Regular cardiac myocyte (primary cell): ENCODE measurements at places on chromosomes 13 and 19. TPM values are rescaled to one million over a fixed set of nuclear protein-coding genes. Genes with fewer than 3 reads are reported as not detected.

Gene ABCC4
- 22.6 and 24.5 TPM in 2 replicates for total RNA-seq

Gene LPAR2
- 0.38 and 0.56 TPM in 2 replicates for total RNA-seq

Gene CPB2
- total RNA-seq = not detected in 2 replicates

Gene MEIS3
- 24.3 and 56.7 TPM in 2 replicates for total RNA-seq

Gene SPTBN4
- 0.77 and 3.7 TPM in 2 replicates for total RNA-seq

Gene TUBA3C
- not detected in 2 replicates for total RNA-seq

Gene ZNF541
- under 0.01 and 0.85 TPM in 2 replicates for total RNA-seq

Gene LGALS14
- total RNA-seq = not detected in 2 replicates
